NCI-H1694 treated with DMSO at 0.1 percent for 48 hours (cell line): ENCODE measurements at places on chromosomes 7 and 10.

DNA sequence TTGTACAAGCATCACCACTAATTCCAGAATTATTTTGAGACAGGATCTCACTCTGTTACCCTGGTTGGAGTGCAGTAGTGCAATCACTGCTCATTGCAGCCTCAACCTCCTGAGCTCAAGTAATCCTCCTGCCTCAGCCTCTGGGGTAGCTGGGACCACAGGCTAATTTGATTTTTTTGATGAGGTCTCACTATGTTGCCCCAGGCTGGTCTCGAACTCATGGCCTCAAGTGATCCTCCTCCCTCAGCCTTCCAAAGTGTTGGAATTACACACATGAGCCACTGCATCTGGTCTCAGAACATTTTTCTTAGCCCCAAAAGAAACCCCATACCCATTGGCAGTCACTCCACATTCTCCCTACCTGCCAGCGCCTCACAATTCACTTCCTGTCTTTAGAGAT is 3.5 kb upstream of the WBP1L start:
- no peak for DNase-seq

GRCh38 chr7:157560710-157561522 is 224.1 kb downstream of the DNAJB6 start:
- DNase-seq = no peak

DNA sequence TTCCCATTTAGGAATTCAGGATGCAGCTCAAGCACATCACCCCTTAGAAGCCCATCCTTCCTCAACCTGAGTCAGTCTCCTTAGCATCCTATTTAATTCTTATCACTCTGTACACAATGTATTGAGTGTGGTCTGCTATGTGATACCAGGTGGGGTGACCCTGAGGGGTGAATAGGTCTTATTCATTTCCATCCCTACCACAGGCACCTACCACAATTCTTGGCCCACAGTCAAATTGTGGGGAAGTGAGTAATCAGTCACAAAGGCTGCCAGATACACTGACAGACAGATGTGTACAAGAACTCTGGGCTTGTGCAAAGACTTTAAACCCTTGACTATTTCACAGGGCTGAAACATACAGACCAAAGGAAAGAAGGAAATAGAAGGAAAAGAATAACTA is 560.5 kb downstream of the PARD3 start:
- DNase-seq = peak; percentile 3

- DNase-seq = no peak
These were observed 704.9 kb upstream of the LRRN3 start for GRCh38 chr7:110386006-110386405.

- no peak for DNase-seq
These were observed 103.6 kb upstream of the C7orf33 start for GRCh38 chr7:148486937-148487336.

- no peak for DNase-seq
These were observed 613.1 kb downstream of the SUGCT start for GRCh38 chr7:40747856-40748255.

GRCh38 chr10:76397181-76398042 is 966.0 kb downstream of the LRMDA start:
- no peak for DNase-seq

- no peak for DNase-seq
These were observed 72.5 kb upstream of the FZD1 start for GRCh38 chr7:91191771-91192170.

GRCh38 chr10:86285136-86285790 is 81.3 kb downstream of the GRID1 start:
- peak; percentile 24 for DNase-seq

- no peak for DNase-seq
These were observed 1340.9 kb downstream of the XPNPEP1 start for GRCh38 chr10:108582387-108582786.

GRCh38 chr7:65216469-65216868 is 157.2 kb upstream of the ZNF92 start:
- no peak for DNase-seq

- DNase-seq = no peak
These were observed 53.2 kb upstream of the CCDC6 start for GRCh38 chr10:59959504-59960018.
